Natural killer cell treated with Interleukin-12 subunit alpha and Interleukin-12 subunit beta and Interleukin-15 and Interleukin-18, amount 100 ng/mL, for 72 hours (primary cell): ENCODE measurements at places on chromosomes 5 and 9.

- no peak for DNase-seq
Observed at GRCh38 chr9:33737811-33738606, 57.4 kb upstream of the PRSS3 start.

- DNase-seq = no peak
Observed at GRCh38 chr5:54794135-54794975, 191.0 kb downstream of the ESM1 start.

GRCh38 chr9:78023003-78023741, 8.4 kb downstream of the GNAQ start:
- DNase-seq = no peak

DNA sequence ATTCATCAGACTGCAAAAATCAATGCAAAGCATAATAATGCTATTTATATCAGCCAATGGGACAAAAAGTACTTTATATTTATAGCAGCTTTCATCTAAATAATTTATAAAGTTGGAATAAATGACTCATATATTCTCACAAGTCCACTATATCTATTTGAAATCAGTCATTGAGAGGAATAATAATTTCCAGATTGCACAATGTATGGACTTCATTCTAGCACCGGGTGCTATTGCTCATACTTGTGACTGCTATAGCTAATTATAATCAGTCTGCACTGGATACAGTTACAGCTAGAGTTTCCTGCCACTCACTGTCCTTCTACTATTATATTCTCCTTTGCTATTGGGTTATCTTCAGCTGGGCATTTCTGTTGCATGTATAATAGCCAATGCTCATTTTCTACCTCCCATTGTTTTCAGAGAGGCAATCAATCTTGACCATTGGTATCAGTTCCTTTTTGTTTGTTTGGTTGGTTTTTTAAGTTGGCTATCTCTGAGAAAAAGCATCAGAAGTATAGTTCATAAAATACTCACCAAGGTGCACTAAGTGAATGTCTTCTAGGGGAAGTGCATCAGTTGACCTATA, 1.9 kb downstream of the CDH18 start:
- no peak for DNase-seq

GRCh38 chr9:109401169-109401989, 80.5 kb upstream of the EPB41L4B start:
- DNase-seq = no peak

DNA sequence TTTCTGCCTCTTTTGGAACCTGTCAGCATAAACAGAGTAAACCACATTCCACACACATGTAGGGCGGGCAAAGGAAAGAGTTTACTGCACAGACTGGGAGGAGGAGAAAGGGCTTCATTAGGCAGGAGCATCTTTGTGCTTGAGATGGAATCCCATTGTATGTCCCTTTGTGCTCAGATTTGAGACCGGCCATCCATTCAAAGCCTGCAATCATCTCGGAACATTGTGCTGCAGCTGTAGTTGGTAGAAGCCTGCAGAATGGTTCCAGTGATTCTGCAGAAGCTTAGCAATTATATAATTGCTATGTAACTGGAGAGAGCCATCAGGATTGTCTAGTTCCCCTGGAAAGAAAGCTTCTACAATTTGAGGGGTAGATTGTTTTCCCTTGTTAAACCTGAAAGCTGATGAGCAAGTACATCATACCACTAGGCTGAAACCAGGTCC, 16.5 kb downstream of the ZNF462 start:
- no peak for DNase-seq

DNA sequence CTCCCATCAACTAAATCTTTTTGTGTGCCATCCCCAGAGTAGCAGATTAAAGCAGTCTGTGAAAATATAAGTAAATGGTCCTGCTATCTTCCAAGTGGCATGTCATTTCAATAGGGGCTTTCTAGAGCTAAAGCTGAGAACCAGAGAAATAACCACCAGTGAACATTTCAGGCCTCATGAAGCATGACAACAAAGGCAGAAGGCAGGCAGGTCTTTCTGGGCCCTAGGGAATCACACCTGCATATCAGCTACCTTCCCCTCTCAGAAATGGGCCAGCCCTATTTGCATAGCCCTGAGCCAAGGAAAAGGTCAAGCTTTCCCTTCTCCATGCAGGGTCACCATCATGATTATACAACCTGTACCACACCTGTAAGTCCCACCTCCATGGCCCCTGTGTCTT, 205.3 kb downstream of the DEPDC1B start:
- DNase-seq = no peak

DNA sequence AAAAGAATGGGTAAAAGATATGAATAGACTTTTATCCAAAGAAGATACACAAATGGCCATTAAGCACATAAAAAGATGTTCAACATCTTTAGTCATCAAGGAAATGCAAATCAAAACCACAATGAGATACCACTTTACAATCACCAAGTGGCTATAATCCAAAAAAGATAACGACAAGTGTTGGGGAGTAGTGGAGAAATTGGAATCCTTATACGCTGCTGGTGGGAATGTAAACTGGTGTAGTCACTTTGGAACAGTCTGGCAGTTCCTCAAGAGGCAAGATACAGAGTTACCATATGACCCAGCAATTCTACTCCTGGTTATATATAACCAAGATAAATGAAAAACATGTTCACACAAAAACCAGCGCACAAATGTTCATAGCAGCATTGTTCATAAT, 234.9 kb downstream of the SPATA31D1 start:
- DNase-seq = no peak

DNA sequence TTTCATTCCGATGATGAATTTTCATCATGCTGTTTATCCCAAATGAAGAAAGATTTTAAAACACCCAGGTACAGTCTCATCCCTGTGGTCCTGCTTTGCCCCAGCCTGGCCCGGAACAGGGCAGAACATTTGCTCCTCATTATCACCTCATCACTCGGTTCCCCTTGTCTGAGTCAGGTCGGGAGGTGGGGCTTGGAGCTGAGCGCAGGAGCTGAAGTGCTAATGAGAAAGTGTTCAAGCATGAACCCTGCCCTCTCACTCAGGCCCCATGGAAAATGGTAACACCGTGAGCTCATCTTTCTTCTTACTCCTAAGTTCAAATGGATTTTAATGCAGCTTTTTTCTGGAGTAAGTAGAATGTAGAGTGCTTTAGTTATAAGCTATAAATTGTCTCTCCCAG, 466.2 kb downstream of the KDM4C start:
- no peak for DNase-seq

DNA sequence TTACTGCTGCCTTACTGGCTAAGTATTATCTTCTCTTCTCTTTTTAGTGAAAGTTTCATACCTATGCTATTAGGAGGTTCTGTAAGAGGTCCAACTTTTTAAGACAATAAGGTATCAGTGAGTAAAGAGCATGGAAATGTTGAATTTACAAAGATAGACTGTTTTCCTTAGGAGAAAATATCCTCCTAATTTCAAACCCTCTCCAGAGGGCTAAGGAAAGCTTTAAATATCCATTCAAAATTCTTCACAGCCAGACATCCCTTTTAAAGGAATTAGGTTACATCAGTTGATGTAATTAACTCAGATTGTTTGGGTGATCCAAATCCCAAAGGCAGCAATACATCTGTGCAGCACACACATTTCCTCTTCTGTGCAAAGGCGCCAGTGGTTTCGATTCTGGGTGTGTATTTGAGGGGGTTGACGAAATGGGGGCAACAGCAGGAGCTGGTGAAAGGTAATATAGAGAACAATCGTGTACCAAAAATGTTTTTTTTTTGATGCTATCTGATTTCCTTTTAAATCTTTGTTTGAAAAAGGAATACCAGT, 273.8 kb upstream of the RPS23 start:
- no peak for DNase-seq

GRCh38 chr5:74143721-74144330, 496.7 kb downstream of the ENC1 start:
- DNase-seq = no peak
